ENCODE measurements at places on chromosomes 2 and 18. TPM values are rescaled to one million over a fixed set of nuclear protein-coding genes. Genes with fewer than 3 reads are reported as not detected.

Gene CNDP1
- not detected for total RNA-seq

Gene COPS8
- 39.6 TPM for total RNA-seq

Gene POTEC
- total RNA-seq, result not detected

Gene ELOA2
- not detected for total RNA-seq

Gene STRADB
- total RNA-seq, result 38.7 TPM

Gene ALPG
- not detected for total RNA-seq

Gene ASPRV1
- 1.3 TPM for total RNA-seq

Data from activated naive CD4-positive, alpha-beta T cell treated with anti-CD3 and anti-CD28 coated beads, Interleukin-2, amount 10 ng/mL, durations not matched to agents 5 hours and 36 hours (primary cell).